Stimulated activated CD4-positive, alpha-beta T cell treated with anti-CD3 and anti-CD28 coated beads, Interleukin-2, amount 100 ng/mL, for 48 hours (primary cell): ENCODE measurements at places on chromosomes 7 and 10.

- DNase-seq: no peak
Observed at GRCh38 chr7:138903859-138904435, 77.2 kb downstream of the KIAA1549 start.

DNA sequence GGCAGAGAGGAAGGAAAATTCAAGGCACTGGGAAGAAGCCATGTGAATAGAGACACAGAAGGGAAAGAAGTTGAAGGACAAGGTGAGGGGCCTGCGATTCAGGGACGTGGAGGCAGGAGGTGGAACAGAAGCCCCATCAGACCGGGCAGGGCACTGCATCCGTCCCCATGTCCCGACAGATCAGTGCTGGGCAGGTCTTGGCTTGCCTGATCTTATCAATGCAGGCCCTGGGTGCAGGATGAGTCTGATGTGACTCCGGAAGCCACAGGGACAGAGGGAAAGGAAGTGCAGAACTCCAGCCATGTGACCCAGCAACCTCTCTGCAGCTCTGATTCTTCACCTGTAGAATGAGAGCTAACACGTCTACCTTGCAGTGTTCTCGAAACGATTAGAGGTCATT, 136.2 kb upstream of the CTBP2 start:
- DNase-seq: no peak

GRCh38 chr7:156892081-156892800, 742 bp downstream of the LMBR1 start:
- peak; percentile 41 for DNase-seq

DNA sequence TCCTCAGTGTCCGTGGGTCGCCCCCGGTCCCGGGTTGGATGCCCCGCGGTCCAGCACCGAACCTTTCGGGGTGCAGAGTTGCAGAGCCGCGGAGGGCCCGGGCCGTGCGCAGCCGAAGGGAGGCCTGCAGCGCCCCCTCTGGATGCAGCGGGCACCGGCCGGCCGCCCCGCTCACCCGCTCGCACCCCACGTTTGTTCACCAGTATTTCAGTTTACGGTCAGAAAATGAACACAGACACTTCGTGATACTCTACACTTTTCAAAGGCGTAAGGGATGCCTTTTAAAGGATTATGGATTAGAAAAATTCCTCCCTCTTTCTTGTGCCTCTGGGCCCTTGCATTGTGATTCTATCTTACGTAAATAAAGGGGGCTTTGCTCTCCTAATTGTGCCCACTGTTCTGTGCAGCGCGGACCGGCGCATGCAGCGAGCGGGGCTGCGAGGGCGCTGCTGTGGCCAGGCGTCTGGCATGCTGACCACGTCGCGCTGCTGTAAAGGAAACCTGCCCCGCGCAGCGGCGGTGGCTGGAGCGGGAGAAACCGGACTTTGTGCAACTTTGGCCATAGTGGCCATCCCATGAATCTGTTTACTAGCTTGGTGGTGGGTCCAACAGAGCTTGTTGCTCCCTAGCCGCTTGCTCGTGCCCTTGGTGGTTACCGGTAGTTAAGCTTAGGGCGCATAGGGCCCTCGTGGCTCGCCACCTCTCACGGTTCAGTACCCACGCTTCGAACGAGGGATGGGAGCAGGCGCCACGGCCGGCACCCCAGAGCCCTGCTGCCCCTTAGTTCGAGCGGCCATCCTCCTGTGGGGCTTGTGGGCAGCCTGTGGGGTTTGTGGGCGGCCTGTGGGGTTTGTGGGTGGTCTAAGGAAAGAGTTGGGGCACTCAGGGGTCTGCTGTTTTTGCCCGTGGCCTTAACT, 739 bp upstream of the MEST start:
- peak; percentile 48 for DNase-seq

DNA sequence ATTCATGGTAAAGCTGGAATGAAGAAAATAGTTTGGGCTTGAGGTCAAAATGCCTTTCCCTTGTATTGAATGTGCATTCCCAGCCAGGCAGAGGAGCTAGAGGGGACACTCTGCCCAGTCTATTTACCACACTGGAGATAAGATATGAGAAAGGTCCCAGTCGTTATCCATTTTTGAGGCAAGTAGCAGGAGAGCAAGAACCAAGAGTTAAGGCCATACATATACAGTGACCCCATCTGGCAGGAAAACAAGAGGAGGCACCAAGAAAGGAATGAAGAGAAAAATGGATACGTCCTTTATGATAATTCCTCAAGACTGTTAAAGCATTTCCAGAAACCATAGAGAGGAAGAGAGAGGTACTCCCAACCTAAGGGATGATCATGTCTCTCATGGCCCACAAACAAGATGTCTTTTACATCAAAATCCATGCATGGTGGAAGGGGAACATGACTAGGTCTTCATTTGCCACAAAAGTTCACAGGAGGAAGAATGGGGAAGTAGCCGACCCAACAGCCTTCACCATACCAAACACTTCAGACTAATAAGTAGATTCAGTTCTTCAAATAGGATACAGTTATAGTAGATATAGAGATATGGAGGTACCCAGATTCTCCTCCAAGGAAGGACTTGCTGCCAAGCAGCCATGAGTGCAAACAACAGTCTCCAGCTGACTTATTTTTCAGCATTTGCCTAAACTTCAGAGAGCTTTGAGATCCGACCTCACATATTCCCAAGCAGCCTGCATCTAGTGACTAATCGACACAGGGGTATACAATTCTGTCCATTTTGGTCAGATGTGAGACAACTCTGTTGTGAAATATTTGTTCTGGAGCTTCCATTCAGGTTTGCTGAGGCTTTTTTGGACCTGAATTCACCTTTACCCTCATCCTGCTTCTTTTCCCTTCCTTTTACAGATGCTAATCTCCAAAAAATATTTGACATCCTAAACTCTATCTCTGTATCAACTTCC, 61.1 kb upstream of the CCDC71L start:
- DNase-seq: no peak

DNA sequence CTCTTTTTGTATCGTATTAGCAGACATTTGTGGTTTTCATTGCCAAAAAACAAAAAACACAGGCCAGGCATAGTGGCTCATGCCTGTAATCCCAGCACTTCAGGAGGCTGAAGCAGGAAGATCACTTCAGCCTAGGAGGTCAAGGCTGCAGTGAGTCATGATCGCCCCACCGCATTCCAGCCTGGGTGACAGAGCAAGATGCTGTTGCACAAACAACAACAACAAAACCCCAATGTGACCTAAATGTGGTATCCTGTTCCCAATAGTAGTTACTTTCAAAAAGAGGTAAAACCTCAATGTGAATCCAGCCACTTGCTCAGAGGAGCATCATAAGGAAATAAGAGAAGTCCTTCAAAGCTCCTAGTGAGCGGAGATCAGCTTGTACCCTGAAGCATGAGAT, 45.8 kb upstream of the SKAP2 start:
- DNase-seq: no peak

DNA sequence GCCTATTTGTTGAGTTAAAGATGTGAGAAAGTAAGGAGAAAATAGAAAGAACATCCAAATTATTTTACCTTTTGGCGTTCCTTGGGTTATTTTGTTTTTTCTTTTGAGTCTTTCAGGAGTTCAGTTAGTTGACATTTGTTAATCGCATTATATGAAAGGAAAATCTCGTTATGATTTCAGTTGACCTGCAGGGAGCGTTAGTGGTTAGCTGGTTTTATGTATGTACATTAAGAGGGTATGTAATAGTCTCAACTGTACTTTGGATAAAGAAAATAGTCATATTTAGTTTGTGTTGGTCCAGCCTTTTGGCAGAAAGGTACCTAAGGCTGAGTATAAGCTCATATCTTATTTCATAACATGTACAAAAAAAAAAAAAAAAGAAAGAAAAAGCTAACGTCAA, 4.0 kb downstream of the BMPER start:
- no peak for DNase-seq

GRCh38 chr10:48594803-48595538, 9.9 kb downstream of the ARHGAP22 start:
- DNase-seq: no peak

- no peak for DNase-seq
Observed at GRCh38 chr10:68989317-68989990, 851 bp downstream of the KIFBP start.

GRCh38 chr10:44203535-44203934, 181.4 kb downstream of the CXCL12 start:
- DNase-seq: no peak

DNA sequence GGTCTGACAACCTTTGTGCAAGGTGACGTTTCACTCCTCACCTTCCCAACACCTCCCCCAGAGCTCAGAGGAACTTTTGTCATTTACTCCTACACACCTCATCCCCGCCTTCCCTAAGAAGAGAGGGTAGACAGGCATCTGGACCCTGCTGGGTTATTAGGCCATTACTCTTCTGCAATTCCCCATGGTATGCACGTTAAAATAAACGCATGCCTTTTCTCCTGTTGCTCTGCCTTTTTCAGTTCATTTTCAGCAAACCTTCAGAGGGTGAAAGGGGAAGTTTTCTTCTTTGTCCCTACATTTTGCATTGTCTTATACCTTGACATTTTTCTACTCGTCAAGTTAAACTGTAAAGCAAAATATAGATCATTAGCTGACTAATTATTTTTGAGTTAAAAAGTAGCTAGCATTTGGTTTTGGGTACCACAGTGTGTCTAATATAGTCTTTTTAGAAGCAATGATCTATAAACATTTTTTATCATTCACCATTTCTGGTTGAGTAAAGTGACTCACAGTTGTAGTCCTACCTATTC, 10.5 kb upstream of the EDRF1 start:
- no peak for DNase-seq

- no peak for DNase-seq
Observed at GRCh38 chr7:99311702-99312101, 14.0 kb upstream of the ARPC1A start.

DNA sequence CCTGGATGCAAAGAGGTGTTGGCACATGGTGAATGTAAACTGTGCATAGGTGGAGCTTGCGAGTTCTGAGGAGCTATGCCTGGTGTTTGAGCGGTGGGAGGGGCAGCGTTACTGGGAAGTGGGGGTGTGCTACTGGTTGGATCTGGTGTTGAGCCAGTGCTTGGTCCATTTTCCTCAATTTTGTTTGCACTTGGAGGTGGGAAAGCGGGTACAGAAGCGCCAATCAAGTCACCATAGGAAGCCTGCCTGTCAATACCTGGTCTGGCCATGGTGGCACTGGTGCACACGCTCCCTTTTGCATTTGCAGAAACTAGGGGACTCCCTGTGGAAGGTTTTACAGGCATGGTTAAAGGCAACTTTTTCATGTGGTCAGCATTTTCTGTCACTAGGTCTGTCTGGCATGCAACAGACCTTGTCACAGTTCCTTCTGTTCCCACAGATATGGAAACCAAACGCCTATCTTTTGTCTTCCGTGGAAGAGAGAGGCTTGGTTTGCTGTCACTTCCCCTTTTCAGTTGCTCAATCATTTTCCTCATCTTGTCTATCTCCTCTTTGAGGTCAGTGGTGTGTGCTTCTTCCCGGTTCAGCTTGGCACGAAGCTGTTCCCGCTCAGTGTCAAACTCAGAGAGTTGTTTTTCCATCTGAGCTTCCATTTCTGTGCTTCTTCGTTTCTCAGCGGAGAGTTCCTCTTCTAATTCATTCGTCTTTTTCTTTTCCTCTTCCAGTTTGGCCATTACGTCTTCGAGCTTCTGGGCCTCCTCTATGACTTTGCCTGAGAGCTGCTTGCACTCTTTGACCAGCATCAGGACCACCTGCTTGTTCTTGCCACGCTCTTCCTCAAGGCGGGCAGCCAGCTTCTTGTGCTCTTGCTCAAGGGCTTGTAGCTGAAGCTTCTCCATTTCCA, 81.1 kb downstream of the CTTNBP2 start:
- no peak for DNase-seq

DNA sequence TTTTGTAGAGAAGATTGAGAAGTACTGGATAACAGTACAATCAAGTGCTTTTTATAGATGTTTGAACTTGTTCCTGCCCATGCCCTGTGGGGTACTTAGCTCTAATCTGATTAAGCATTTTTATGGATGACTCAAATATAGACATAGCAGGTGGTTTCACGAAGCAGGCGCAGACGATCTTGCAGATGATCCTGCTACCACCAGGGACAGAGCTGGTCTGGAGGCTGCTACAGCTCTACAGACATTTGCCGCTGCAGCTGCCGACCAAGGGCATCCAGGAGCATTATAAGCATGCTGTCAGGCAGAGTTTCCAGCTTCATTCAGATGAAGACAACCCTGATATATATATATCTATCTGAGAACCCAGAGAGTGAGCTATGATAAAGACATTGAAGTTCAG, 650.4 kb downstream of the NXPH1 start:
- DNase-seq: no peak

DNA sequence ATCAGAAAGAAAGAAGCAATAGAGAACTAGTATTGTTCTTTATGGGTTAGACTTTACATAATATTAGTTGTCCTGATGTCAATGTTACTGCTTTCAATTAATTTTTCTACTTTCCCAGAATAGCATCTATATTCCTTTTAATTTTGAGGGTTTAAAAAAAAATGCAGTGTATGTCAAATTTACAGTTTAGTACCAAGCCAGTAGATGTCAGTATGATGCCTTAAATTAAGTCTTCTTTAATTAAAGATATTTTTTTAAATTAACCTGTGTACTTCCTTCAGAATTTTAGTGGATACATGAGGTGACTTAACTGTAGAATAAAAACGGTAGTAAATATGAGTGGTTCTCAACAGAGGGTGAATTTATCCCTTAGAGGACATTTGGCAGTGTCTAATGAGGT, 35.2 kb upstream of the STOX1 start:
- DNase-seq: no peak
